CD4-positive, alpha-beta T cell treated with Interleukin-21 for 1 hour (primary cell): ENCODE measurements at places on chromosomes 5 and 9.

DNA sequence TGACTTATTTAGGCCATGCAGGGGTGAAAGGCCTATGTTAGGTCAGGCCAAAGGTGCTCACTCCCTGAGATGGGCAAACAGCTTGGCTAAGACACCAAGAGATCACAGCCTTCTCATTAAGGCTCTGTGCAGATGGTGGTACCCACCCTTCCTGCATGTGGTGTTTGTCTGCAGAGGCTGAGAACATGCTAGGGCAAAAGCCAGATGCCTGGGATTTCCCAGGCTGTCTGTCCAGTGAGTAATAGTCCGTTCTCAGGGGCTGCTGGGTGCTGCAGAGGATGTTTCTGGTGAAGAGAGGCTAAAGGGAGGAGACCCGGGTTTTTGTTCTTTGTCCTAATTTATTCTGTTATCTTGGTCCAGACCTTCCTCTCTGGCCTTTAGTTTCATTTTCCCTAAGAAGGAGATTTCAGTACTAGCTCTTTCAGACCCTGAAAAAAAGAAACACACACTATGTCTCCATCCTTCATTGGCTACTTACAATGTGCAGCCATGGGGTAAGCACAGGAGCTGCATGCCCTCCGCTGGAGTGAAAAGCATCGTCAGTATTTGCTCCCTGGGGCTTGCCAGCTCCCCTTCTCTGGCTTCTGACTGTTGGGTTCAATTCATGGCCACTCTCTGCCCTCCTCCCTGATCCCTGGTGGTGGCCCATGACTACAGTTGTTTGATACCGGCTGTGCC, 23.4 kb upstream of the GLRA1 start:
- no peak for DNase-seq

GRCh38 chr5:134070725-134071613, 43.5 kb upstream of the TCF7 start:
- peak; percentile 43 for DNase-seq

- no peak for DNase-seq
Observed at GRCh38 chr9:97441729-97442128, 29.8 kb downstream of the TDRD7 start.

GRCh38 chr5:31036411-31036810, 157.1 kb upstream of the CDH6 start:
- no peak for DNase-seq

DNA sequence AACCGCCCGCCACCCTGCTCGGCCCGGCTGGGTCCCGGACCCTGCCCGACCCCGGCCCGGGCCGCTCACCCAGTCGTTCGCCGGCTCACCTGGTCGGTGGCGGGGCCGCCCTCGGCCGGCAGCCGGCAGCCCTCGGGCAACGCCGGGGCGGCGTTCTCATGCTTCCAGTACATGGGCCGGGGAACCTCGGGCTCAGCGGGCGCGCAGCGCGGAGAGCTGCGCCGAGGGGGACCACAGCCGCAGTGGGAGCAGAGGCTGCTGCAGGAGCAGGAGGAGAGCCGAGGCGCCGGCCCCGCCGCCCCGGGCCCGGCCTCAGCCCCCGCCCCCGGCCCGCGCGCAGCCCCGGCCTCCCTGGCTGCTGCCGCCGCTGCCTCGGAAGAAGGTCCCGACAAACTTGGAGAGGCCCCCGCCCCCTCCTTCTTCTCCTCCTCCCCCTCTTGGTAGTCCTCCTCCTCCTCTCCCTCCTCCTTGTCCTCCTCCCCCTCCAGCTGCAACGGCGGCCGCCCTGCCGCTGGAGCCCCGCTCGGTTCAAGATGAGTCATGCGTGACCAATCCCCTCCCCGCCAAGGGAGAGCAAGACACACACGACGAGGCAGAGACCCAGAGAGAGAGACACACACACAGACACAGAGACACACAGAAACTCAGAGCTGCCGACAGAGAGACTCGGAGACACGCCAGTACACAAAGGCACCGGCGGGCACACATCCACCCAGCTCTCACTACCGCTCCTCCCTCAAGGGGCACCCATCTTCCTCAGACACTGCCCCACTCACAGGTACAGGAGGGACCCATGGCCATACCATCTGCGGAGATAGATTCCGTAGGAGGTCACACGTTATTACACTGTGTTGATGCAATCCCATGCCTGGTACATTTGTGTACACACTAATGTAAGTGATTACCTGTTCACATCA, at the start of gene LHX6:
Gene LHX6, minus strand, starts transcription at position 390 of the 917 bp plus-strand sequence. Its CDS starts 217 bp downstream, at position 173.
- no peak for DNase-seq
